ENCODE measurements at places on chromosomes 11 and 22.

DNA sequence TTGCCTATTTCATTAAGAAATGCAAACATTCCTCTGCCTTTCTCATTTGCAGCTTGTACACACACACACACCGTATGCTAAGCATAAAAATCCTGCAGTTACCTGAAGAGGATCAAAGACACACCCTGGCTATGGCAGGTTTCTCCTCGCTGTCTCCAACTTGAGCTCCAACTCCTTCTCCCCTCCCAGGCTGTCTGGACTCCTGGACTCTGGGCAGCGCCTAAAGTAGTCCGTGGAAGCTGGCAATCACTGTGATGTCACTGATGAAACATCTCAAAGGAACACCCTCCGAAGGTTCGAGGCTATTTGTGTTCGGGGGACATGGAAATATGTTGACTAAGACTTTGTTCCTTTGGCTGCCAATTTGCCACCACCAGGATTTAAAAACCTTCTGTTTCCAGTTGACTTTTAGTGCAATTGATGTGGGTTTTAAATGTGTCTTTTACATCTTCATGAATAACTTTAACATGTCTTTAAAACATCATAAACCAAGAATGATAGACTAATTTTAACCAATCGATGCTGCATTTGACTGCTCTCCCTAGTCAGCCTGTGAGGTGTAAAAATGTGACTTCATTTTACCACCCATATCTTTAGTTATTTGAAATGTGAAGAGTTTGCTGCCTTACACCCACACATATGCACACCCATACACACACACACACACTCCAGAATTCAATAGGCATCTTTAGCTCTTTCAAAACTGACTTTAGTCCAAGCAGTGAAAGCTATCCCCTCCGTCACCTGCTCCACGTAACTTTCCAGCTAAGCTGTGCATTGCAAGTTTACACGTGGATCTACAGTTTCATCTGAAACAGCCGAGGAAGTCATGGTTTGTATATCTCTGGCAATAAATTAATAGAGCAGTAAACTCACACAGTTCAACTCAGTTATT is at the start of gene SLN:
TSS of gene SLN (minus strand) at position 196 of the 895 bp plus-strand sequence.
- no peak within 1 kb of the TSS for H3K4me3 ChIP-seq
- no peak for DNase-seq
- H3K27me3 ChIP-seq = peaks cover under 1% of the 10 kb centered on the region
- H3K27ac ChIP-seq = no peak within 1 kb of the TSS

DNA sequence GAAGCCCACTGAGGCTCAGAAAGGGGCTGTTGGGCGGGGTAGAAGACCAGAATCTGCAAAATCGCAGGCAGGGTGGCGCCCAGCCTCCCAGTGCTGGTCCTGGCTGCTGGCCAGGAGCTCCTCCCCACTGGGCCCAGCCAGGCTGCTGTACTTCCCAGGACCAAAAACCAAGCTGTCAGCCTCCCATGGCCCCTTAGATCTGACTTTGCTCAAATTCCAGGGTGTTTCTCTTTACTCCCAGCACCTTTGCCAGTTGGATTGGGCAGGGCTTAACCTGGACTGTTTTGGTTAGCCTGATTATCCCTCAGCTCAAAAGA is 44.2 kb upstream of the WEE1 start:
- peaks cover 2% of the 10 kb centered on the region for H3K4me1 ChIP-seq
- no peaks in the 10 kb centered on the region for H3K36me3 ChIP-seq
- peaks cover 3% of the 10 kb centered on the region for H3K27me3 ChIP-seq
- DNase-seq = no peak
- H3K27ac ChIP-seq = no peak overlapping the region

DNA sequence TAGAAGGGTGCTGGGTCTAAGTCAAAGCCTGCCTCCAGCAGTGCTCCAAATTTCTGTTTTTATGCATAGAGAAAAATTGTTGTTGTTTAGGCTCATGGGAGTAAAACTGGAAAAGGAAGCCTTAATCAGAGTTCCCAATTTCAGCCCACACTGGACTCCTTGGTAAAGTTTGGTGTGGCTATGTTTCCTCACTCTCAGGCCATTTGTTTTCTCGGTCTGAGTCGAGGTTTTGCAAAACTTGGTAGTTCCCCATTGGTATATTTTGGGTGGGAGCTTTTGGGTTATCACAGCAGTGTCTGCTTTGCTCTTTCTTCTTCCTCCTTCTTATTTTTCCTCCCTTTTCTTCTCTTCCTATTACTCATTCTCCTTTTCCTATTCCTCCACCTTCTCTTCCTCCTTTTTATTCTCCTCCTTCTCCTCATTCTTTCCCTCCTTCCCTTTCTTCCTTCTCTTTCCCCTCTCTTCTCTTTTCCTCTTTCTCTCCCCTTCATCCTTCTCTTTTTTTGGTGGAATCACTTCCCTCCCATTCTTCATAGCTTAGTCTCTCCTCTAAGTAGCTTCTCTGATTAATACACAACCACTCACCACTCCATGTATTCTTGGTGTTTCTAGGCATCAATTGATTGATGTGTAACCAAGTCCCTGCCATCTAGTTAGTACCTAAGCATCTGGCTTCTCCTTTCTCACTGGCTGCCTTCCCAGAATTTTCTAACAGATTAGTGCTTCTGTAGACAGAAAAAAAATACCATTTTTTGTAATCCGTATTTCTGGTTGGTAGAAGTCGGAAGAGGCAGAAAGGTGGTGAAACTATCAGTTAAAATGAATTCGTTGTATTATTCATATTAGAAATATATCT is 10.1 kb downstream of the SLC5A1 start:
- no peak overlapping the region for H3K27ac ChIP-seq
- no peaks in the 10 kb centered on the region for H3K36me3 ChIP-seq
- no peaks in the 10 kb centered on the region for H3K27me3 ChIP-seq
- H3K4me1 ChIP-seq = no peaks in the 10 kb centered on the region

DNA sequence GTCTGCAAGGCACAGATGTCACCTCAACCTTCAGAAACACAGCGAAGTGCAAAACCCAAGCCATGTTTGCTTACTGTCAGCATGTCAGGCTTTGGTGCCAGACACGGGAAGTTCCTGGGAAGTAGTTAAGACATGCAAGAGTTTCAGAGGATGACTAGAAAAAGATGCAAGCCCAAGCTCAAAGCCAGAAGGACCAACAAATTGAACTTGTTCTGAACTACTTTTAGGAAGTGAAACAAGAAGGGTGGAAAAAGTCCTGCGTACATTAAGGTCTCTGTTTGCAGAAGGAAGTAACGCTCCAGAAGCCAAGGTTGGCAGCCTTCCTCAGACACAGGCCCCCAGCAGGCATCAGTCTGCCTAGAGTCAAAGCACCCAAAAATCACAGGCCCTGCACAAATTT is 2.6 kb downstream of the AP1B1 start:
- H3K4me3 ChIP-seq = peak overlapping the region; percentile 76
- H3K36me3 ChIP-seq = peaks cover 42% of the 10 kb centered on the region
- no peak for DNase-seq
- peaks cover 64% of the 10 kb centered on the region for H3K4me1 ChIP-seq

DNA sequence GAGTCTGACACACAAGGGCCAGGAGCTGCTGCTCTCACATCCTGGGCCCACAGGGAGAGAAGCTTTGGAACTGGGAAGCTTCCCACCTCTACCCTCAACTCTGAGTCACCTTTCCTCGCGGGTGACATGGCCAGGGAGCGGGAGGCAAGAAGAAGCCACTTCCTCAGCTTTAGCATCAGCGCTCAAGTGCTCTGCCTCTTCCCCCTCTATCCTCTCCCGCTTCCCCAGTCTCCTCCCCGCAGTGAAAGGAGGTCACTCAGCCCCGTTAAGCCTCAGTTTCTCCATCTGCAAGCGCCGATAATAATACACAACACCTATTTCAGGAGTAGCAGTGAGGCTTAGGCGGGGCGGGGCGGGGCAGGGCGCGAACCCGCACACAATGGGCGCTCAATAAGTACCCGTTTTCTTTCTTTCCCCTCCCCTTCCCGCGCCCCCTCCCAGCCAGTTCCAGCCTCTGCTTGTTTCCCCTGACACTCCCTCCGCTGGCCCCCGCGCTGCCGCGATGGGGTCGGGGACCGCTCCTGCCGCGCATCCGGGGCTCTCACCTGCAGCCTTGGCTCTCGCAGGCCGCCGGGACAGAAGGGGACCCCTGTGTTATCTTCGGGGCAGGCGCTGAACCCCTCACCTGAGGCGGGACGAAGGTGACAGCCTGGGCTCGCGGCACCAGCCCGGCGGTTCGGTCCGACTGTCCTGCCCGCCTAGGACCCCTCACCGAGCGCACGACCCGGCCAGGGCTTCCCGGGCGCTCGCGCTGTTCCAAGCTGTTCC is 892 bp downstream of the GDPD5 start:
- peaks cover 52% of the 10 kb centered on the region for H3K36me3 ChIP-seq
- H3K27ac ChIP-seq = peak overlapping the region; percentile 83
- peak overlapping the region; percentile 98 for H3K4me3 ChIP-seq

DNA sequence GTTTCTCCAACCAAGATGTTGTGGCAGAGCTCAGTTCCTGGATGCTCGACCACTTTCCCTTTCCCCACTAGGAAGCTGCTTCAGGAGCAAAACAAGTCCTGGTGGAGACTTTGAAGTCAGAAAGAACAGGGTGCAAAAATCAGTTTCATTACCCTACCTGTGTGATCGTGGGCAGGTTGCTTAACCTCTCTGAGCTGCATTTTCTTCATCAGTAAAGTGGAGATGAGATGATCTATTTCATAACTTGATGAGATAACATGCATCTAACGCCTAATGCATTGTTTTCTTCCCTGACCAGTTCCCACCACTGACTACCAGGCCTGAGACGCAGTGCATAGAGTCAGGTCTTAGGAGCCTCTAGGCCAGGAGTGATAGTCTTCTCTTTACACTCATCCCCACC is 470.0 kb downstream of the SOX6 start:
- H3K27ac ChIP-seq = no peak overlapping the region
- H3K4me3 ChIP-seq = no peak overlapping the region
- no peaks in the 10 kb centered on the region for H3K36me3 ChIP-seq
- H3K27me3 ChIP-seq = peaks cover 5% of the 10 kb centered on the region
- no peak for DNase-seq

- H3K4me3 ChIP-seq = no peak overlapping the region
- H3K27ac ChIP-seq = no peak overlapping the region
- H3K27me3 ChIP-seq = no peaks in the 10 kb centered on the region
Measured at GRCh38 chr11:11856638-11857037, 14.9 kb downstream of the USP47 start.

DNA sequence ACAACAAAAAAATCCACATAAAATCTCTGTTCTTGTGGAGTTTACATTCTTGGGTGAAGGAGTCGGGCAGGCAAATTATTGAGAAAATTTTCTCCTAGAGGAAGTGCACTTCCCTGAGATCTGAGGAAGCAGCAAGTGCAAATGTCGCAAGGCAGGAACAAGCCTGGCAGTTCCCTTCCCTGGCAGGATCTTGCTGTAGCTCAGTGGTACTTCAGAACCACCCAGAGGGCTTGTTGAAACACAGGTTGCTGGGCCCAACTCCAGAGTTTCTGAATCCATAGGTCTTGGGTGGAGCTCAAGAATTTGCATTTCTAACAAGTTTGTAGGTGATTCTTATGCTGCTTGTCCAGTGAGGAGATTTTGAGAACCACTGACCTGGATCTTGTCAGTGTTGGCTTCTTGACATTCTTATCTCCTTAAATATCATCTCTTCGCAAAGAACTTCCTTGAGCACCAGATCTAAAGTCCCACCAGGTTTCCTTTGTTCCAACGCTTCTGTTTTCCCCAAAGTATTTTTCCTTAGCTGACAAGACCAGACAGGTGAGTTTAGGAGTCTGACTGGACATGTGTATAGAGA is 9.6 kb downstream of the QSER1 start:
- H3K27ac ChIP-seq = peak overlapping the region; percentile 61
- peaks cover 9% of the 10 kb centered on the region for H3K36me3 ChIP-seq
- peak; percentile 21 for DNase-seq
- no peaks in the 10 kb centered on the region for H3K27me3 ChIP-seq
- no peak overlapping the region for H3K4me3 ChIP-seq
- H3K4me1 ChIP-seq = peaks cover 73% of the 10 kb centered on the region

DNA sequence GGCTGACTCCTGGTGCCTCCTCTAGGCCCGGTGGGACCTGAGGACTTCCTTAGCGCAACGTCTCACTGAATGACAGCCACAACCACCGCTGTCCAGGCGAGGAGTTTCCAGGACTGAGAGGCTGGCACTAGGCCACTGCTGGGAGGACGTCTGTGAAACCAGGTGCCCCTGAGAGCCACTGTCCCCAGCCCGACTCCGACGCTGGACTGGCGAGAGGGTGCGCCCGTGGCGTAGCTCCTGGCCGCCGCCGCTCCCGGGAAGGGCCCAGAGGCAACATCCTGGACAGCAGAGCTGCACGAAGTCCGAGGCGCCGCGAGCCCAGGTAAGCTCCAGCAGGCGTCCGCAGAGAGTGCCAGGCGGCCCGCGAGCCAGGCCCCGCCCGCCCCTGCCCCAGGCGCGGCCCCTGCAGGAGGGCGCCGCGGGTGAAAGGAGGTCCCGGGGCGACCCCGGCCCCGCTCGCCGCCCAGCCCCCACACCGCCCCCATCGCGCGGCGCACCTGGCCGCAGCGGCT is 525 bp downstream of the DGCR2 start:
- peaks cover 8% of the 10 kb centered on the region for H3K27me3 ChIP-seq
- peak overlapping the region; percentile 91 for H3K4me3 ChIP-seq
- no peaks in the 10 kb centered on the region for H3K36me3 ChIP-seq
- H3K4me1 ChIP-seq = peaks cover 19% of the 10 kb centered on the region

GRCh38 chr11:3916962-3917361 is 61.5 kb downstream of the STIM1 start:
- H3K4me3 ChIP-seq = no peak overlapping the region
- DNase-seq = no peak
- H3K27me3 ChIP-seq = peaks cover 2% of the 10 kb centered on the region
- no peaks in the 10 kb centered on the region for H3K36me3 ChIP-seq
- no peaks in the 10 kb centered on the region for H3K4me1 ChIP-seq

GRCh38 chr11:102994105-102994504 is 38.6 kb upstream of the MMP13 start:
- no peaks in the 10 kb centered on the region for H3K36me3 ChIP-seq
- H3K27me3 ChIP-seq = no peaks in the 10 kb centered on the region
- no peak overlapping the region for H3K4me3 ChIP-seq
- no peak overlapping the region for H3K27ac ChIP-seq

- H3K27ac ChIP-seq = peak overlapping the region; percentile 93
- peak overlapping the region; percentile 97 for H3K4me3 ChIP-seq
- peaks cover 18% of the 10 kb centered on the region for H3K36me3 ChIP-seq
- peak; percentile 89 for DNase-seq
- peaks cover 11% of the 10 kb centered on the region for H3K27me3 ChIP-seq
- H3K4me1 ChIP-seq = peaks cover 23% of the 10 kb centered on the region
Measured at GRCh38 chr11:102111011-102111786, 952 bp downstream of the YAP1 start.

DNA sequence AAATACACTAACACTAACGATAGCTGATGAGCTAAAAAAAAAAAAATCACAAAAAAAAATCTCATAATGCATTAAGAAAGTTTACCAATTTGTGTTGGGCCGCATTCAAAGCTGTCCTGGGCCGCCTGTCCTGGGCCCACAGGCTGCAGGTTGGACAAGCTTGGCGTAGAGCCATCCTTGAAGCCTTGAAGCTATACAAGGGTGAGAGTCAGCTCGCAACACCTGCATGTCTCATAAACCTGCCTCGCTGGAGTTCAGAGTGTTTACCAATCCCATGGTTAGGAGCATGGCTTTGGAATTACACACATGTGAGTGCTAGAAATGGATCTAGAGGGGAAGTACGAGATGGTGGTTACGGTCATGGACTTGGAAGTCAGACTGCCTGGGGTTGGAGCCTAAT is 453.7 kb downstream of the INSC start:
- H3K36me3 ChIP-seq = peaks cover 66% of the 10 kb centered on the region
- no peak overlapping the region for H3K27ac ChIP-seq
- H3K4me1 ChIP-seq = peaks cover 37% of the 10 kb centered on the region
- peaks cover 8% of the 10 kb centered on the region for H3K27me3 ChIP-seq

Measured in endothelial cell (in vitro differentiated cells).